ENCODE measurements at places on chromosomes 13 and 19.
A peak's percentile ranks its signal among the peaks of the same experiment; 100 is the strongest.

DNA sequence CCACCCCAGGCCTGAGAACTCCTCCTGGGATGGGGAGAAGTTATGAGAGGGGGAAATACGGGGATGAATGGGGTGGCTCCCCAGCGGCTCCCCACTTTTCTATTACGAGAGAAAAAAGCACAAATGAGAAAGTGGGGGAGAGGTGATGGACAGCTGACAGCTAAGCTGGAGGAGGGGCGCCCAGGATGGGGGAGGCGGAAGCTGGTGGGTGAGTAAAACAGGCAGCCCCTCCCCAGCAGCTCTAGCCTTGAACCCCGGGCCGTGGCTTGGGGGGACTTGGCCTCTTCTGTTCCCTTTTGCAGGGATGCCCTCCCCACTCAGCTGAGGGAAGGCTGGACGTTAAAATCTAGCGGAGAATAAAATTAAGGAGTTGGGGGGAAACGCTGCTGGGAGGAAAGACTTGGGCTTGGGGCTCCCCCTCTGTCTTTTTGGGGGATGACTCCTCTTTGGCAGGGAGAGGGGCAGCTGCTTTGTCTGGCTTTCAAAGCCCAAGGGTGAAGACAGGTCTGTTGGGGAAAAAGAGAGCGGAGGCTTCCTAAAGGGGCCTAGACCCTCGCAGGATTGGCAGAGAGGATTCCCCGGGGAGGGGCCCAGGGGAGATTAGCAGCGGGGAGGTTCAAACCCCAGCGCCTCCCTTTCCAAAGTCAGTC lies 1.4 kb upstream of the SAMD1 start:
- DNase-seq = no peak

DNA sequence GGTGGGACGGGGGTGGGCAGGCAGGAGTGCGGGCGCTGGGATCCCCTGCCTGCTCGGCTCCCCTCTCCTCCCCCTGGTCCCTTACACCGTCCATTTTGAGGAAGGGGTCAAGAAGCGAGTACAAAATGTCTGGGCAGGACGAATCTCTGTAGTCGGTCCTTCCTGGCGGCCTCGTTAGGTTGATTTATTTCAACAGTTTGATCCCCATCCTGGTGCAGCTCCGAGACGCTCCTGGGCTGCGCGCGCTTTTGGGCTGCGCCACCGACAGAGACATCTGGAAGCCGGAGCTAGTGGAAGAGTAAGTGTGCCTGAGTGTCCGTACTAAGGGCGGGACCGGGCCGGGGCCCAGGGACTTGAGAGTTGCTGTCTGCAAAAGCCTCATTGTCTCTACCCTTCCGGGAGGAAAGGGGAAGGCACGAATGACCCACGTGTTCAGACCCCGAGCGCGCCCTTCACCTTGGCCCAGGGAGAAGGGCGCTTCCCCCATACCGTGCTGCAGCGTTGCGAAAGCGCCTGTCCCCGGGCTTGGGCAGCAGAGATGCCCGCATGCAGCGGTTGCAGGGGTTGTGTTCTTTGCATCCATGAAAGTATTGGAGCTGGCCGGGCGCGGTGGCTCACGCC lies 1.8 kb downstream of the ZNF114 start:
- no peak for DNase-seq

DNA sequence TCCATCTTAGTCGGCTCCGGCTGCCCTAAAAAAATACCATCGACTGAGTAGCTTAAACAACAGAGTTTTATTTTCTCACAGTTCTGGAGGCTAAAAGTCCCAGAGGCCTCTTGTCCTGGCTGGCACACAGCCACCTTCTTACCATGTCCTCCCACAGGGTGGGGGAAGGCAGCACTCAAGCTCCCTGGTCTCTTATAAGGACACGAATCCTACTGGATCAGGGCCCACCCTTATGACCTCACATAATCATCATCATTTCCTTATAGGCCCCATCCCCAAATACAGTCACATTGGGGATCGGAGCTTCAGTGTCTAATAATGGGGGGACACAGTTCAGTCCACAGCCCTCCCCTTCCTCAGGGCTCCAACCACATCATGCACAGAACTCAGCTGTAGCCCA lies 2.6 kb upstream of the TUBA3C start:
- DNase-seq = no peak

DNA sequence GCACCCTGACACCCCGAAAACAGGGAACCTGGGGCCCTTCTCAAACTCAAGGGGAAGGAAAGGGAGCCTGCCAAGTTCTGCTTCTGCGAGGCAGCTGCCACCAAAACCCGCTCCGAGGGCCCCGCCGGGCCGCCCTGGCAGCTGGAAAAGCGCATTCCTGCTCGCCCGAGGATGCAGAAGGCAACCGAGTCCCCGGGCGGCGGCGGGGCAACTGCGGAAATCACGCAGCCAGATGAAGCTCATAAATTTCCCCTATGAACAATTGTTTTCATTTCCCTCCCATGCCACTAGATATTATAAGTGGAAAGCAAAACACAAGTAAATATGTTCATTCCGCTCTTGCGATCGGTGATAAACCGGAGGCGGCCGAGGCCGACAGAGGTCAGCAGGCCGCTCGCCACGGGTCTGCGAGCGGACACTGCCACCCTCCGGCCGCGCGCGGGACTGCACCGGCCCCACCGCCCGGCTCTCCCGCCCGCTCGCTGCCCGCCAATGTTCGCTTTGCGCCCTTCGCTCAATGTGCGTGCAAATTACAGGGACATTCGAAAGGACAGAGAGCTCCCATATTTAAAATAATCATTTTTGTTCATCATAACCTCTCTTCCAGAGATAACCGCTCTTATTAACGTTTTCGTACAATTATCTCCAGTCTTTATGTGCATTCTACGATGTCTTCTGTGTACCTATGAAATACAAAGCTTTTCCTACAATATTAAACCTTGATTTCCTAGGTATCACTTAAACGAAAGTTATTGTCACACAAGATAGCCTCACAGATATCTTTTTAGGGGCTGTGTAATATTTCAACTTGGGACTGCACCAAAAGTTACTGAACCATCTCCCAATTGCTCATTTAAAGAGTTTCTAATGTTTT lies 120.8 kb upstream of the ZNF507 start:
- DNase-seq = peak; percentile 57

GRCh38 chr19:50475736-50476223 lies 527 bp upstream of the EMC10 start:
- DNase-seq = no peak

DNA sequence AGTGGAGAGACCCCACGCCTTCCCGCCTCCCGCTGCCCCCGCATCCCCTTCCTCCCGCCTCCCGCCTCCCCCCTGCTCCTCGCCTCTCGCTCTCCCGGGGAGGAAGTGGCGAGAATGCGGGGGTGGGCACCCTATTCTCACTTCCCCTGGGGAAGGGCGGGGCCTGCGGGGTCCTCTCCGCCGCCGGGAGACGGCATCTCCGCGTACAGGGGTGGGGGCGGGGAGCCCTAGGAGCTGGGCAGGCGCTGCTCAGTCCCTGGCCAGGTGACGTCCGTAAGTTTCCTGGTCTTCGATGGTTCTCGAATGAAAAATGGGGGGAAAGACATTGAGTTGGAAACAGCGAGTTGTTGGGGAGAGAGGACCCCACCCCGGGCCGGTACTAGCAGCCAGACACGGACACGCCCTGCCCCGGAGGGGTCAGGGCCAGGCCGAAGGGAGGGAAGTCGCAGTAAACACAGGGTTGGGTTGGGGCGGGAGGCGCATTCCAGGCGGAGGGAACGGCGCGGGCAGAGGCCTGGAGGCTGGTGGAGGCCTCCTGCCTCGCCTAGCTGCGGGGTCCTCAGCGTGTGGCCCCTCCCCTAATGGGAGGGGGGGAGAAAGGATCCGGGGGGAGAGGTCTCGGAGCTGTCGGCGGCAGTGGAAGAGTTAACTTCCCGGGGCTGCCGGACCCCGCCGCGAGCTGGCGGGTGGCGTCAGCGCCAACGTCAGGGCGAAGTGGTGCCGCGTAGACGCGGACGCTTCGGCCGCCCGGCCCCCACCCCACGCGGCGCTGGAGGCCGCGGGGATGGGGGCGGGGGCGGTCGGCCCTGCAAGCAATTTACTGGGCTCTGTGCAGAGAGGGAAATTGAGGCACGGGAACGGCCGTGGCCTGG lies 10.4 kb upstream of the JUND start:
- DNase-seq = peak; percentile 91
